Cerebellum (tissue), 4 donors: ENCODE measurements at places on chromosomes 4 and X.

DNA sequence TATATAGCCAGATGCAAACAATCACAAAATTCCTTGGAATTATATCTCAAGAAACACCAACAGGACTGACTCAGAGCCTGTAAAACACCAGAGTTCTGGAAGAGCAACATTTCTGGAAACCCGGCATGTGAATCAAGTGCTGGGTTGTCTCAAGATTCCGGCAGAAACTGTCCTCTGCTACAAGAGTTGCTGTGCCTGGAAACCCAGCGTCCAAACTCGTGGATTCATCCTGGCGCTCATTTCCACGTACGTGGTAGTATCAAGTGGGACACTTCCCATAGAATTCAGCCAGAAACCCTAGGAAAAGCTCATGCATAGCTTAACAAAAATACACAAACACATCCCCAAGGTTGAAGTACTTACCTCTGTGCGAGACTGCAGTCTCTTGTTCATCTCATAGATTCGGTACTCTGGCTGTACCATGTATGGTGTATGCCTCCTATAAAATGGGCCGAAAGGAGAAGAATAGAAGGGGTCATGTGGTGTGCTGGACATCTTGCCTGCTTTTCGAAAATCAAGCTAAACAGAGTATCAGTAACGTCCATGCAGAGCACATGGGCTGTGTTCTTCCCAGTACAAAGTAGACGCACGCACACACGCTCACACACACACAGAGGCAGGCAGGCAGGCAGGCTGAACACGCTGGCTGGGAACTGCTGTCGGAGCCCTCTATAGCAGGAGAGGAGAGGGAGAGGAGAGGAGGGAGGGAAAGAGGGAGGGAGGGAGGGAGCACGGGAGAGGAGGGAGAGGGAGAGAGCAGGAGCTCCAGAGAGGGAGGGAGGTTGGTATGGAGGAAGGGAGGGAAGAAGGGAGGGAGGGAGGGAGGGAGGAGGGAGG, at the start of gene LDB2:
TSS of gene LDB2 (minus strand) at position 655 of the 837 bp plus-strand sequence.
- DNase-seq, result no peak

- no peak for DNase-seq
Measured at GRCh38 chrX:99033226-99033901, 1376.7 kb downstream of the PCDH19 start.

DNA sequence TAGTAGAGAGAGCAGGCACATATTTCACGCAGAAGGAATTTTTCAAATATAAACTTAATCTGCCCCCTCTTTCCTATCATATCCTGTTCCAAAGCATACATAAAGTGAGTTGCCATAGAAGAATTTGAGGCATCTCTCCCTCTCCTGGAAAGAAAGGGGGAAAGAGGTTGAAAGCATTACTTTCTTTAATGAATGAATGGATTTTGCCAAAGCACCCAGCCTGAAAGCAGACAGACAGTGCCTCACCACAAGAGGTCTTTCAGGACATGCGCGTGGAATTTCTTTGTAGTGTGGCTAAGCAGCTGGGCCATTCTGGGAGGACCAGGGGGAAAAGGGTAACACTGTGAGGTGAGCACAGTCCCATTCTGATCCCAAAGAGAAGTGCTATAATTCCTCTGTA, 651.4 kb downstream of the IQCM start:
- no peak for DNase-seq

DNA sequence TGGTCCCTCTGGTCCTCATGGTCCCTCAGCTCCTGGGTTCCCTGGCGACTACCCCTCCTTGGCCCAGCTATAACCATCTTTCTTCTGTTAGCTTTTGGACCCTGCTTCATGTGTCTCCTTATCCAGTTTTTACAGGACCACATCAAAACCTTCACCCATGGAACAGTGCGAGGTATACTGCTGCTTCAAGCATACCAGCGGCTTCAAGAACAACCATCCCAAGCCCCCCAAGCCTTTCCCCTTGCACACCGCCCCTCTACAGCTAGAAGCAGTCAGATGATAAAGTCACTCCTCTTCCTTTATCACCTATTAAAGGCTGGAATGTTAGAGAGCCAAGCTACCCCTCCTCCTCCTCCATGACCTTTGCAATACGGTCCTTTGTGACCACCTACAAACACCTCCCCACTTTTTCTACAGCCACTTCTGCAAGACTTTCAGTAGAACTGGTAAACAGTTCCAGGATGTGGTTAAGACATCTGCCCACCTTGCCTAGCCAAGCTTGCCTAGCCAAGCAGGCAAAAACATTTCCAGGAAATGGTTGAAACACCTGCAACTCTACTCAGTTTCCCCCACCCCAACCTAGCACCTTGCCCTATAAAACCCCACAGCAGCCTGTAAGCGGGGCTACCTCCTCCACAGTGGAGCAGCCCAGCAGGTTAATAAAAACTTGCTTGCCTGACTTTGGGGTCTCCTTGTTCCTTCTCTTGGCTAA, 125.7 kb downstream of the ZC4H2 start:
- no peak for DNase-seq

DNA sequence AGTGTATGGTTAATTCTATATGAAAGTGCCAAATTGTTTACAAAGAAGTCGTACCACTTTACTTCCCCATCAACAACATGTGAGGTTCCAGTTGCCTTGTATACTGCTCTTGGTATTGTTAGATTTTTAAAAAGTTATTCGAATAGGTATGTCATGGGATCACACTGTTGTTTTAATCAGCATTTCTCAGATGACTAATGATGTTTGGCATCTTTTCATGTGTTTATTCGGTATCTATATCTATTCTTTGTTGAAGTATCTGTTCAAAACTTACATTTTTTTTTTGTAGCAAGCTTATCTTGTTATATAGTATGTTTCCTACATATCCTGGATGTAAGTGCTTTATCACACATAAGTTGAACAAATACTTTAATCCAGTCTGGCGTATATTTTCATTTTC, 99.4 kb upstream of the MAB21L2 start:
- DNase-seq, result no peak

- no peak for DNase-seq
Measured at GRCh38 chr4:82852751-82853285, 38.1 kb downstream of the SEC31A start.

DNA sequence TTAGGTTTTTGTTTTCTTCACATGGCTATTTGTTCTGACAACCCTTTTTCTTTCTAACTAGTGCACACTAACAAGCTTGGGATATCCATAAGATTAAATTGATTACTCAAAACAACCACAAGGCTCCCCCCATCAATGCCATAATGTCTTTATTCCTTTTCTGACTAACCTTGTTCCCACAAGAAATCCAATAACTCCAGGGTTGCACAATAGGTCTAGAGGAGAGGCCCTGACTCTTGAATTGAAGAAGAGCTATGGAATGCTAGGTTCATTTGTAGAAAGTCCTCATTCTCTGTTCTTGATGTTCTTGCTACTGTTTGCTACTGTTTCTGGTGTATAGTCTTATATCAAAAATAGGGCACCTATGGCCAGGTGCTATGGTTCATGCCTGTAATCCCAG, 71.0 kb downstream of the PRRG1 start:
- DNase-seq, result no peak

GRCh38 chrX:71107762-71108360, 1.3 kb upstream of the CXorf65 start:
- DNase-seq, result no peak

DNA sequence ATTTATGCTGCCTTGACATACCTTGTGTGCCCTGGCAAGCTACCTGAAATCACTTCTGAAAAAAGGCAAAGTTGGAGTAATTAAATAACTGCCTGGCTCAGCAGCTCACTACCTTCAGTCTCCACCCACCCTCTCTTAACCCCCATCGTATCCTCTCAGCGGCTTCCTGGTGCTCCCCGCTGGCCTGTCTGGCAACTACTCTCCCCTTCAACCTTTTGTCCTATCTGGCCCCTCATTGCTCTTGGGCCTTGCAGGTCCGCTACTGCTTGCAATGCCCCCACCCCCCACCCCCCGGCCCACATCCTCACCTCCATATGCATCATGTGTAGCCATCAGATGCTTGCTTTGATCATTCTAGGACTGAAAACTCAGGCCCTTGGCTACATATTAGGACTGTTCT, 34.5 kb downstream of the PRPS1 start:
- no peak for DNase-seq

DNA sequence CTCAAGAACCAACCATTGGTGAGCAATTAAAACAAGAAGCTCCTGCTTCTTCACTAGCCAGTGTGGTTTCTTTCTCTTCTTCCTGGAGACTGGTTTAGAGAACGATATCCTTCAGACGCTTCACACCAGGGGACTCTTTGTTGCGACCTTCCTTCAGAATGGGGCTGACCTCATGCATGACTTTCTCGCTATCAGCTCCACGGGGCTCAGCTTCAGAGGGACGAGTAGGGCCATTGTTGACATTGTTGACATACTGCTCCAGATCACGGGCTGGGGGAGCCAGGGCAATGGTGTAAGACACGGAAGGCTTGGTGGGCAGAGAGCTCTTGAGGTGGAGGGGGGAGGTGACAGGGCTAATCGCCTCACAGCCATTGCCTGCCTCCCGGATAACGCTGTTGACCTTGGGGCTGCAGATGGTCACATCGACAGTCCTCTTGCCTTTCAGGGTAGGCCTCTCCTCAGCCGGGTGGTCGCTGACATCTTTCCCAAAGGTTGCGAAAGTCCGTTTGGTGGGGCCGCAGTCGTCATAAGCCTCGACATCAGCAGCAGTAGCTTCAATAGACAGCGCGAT, 113.8 kb downstream of the PCDH19 start:
- no peak for DNase-seq

DNA sequence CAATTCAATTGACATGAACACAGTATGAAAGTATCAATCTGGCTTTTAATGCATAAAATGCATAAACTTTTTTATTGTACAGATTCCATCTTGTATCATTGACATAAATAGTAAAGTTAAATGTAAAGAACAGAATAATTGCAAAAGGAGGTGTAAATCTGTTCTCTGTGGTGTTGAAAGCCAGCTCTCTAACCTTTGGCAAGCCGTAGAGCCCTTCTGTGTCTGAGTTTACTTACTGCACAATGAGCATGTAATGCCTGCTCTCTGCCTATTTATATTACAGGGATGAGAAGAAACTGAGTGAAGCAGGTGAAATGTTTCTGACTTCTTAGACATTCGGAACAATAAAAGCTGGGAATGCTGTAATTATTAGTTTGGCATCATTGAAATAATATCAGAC, 389.3 kb upstream of the EPHA5 start:
- peak; percentile 51 for DNase-seq

- DNase-seq, result no peak
Measured at GRCh38 chr4:57154191-57154590, 44.0 kb upstream of the IGFBP7 start.

DNA sequence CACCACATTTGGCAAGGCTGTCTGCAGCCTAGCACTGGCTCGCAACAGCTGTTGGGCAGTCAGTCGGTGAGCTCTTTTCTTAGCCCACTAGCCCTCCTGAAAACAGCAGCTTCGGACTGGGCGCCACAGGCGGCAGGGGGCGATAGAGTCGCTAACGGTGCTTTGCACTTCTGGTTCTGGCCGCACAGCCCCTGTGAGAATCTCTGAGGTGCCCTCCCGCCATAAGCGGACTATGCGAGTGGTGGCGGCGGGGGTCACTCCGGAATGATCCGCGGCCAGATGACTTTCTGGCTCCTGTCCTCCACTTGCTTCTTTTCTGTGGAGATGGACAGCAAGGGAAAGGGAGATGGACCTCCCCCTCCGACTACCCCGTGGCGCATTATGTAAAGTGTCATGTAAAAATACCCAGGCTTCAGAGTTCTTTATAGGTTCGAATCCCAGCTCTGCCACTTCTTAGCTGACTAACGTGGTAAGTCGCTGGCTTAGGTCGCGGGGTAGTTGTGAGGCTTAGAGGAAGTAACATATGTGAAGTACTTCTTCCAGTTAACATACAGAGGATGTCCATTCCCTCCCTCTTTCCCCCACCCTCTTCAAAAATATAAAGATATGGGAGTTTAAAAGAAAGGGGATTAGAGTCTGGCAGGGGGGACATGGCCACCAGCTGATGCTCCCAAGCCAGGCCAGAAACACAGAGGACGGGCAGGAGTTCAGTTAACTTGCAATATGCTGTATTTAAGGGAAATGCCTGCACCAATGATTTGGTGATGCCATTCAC, 11.0 kb downstream of the ARHGAP36 start:
- no peak for DNase-seq

- DNase-seq, result no peak
Measured at GRCh38 chr4:14178421-14178820, 550.9 kb upstream of the BOD1L1 start.

GRCh38 chr4:105145903-105146275, 787 bp upstream of the TET2 start:
- DNase-seq, result peak; percentile 6

- no peak for DNase-seq
Measured at GRCh38 chr4:187309456-187309855, 585.8 kb upstream of the FAT1 start.

GRCh38 chr4:66885501-66886165, 659.7 kb downstream of the CENPC start:
- no peak for DNase-seq

GRCh38 chr4:95219109-95219508, 329.7 kb downstream of the UNC5C start:
- DNase-seq, result no peak

DNA sequence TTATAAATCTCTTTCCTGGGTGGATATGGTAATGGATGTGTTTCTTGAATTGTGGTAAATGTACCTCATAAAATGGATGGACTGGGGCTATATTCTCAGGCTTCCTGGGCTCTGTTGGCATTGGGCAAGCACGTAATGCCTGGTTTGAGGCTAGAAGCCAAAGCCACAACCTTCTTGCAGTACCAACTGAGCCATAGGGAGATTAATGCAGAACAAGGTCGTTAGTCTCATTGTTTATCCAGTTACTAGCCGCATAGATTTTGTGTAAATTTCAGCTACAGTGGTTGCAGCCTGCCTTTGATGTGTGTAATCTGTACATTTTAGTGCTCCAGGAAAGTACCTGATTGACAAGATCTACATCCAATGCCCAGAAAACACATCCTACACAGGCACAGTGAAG, 7.2 kb upstream of the LEF1 start:
- DNase-seq, result no peak

DNA sequence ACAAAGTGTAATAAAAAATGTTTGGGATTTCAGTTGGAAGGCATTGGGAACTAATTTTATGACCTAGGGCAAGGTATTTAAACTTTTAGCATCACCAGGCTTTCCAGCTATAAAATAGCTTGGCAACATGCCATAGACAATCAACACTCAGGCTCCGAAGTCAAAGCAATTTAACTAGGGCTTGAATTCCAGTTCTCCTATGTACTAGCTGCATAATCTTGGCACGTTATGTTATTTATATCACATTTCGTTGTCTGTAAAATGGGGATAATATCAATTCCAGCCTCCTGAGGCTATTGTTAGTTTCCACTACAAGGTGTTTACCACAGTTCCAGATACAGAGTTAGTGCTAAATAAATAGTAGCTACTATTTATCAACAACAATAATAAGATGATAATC, 78.8 kb downstream of the DMD start:
- no peak for DNase-seq

DNA sequence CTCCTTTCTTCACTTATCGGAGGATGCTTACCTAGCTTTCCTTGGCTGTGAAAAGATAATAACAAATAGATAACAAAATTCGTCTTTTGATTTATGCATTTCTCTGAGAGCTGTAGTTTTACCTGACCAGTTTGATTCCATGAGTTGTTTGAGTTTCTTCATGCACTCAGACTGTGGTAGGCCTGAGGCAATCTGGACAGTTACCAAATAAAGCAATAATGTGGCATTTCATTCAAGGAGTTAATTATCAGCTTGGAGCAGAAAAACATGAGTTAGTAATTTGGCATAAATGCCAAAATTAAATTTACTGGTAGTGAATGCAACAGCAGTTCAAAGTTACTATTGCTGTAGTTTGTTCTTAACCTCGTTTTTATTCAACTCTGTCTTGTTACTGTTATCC, 53.5 kb downstream of the FABP2 start:
- DNase-seq, result no peak
